Activated naive CD4-positive, alpha-beta T cell treated with anti-CD3 and anti-CD28 coated beads, Interleukin-2, amount 50 U/mL, for 16 hours (primary cell): ENCODE measurements at places on chromosomes 12 and 14.
A peak's percentile ranks its signal among the peaks of the same experiment; 100 is the strongest.

DNA sequence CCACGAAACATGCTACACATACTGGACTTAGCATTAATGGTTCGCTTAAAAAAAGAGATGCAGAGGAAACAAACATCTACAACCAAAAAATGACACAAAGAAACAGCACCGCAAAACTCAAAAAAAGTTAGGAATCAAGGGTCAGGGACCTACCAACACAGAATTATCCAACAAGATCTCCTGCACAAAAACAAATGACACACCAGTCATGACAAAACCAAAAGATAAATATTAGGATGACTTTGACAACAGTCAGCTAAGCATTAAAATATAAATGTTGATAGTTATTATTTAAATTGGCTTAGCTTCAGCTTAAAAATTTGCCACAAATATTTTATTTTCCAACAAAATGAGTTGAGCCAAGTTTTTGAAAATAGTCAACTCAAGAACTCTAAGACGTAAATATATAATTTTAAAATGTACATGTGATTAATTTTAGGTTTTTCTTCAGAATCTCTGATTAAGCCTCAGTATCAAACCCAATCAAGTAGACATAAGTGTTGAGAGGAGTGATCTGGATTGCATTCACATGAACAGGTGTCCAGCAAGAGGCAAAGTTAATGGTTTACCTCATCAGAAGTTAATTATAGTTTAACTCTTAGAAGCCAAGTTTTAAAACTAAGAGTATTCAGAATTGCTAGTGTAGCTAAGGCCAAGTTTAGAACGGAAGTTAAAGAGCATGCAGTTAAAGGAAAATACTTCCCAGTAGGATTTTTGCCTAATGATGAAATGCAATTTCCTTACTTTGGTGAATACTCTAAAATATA is 79.9 kb downstream of the HEATR5A start:
- DNase-seq, result no peak

DNA sequence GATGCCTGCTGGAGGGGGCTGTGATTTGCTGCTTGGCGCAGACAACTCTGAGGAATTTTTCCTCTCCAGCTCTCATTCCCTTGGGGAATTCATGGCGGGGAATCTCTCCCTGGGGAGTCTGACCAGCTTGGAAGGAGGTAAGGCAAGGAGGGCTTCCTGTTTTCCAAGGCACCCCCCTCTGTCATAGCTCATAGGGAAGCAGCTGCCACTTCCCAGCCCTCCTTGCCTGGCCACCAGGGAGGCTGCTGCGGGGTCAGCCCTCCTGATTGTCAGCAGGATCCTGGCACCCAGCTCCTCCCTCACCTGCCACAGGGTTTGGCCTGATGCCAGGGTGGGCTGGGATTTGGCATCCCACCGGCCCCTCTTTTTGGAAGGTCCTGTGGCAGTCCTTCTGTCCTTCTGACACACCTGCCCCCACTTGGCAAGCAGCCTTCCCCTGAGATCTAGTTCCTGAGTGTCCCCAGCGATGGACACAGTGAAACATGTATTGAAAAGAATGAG is 74.9 kb downstream of the TSPAN9 start:
- no peak for DNase-seq

DNA sequence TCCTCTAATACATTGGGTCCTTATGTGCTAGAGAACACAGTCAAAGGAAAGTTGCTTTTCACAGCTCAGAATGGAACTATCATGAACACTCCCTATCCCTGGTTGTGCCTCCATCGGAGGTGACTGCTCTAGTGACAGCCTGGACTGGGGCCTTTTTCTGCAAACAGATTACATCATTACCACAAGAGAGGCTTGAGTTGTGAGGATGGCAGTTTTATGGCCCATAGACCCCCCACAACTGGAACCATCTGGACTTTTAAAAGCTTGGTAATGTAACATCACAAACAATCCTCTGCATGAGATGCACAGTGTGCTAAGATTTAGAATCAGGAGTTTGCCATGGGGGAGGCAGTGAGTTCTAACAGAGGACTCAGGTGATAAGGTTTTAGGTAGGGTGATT is 46.6 kb upstream of the WSCD2 start:
- DNase-seq, result no peak

GRCh38 chr12:47316609-47317049 is 236.9 kb upstream of the AMIGO2 start:
- no peak for DNase-seq

- no peak for DNase-seq
Observed at GRCh38 chr12:94285943-94286582, 137.7 kb downstream of the PLXNC1 start.

DNA sequence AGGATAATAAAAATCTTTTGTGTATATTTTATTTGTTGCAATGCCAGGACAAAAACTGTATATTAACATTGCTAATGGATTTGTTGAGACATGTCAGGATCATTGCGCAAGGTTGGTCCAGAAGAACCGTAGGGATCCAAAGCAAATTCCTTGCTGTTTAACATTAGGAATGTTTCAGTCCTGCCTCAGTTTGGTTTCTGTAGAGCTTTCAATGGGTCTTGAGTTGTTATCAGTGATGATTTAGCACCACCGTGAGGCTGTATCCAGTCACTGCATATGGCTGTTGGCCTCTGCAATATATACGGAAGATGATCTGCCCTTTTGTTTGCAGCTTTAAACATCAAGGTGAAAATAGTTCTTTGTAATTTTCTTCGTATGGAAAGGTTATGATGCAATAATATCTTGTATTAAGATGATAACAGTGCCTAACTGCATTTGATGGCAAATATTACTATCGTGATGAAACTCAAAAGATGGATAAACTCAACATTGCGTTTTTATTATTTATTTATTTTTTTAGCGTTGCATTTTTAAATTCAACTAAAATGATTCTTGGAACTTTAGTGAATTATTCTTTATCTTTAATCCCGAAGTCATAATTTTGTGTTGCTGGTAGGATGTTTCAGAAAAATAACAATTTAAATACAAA is 231.2 kb downstream of the AKAP6 start:
- peak; percentile 12 for DNase-seq

- no peak for DNase-seq
Observed at GRCh38 chr12:124828264-124829007, 35.2 kb downstream of the SCARB1 start.

DNA sequence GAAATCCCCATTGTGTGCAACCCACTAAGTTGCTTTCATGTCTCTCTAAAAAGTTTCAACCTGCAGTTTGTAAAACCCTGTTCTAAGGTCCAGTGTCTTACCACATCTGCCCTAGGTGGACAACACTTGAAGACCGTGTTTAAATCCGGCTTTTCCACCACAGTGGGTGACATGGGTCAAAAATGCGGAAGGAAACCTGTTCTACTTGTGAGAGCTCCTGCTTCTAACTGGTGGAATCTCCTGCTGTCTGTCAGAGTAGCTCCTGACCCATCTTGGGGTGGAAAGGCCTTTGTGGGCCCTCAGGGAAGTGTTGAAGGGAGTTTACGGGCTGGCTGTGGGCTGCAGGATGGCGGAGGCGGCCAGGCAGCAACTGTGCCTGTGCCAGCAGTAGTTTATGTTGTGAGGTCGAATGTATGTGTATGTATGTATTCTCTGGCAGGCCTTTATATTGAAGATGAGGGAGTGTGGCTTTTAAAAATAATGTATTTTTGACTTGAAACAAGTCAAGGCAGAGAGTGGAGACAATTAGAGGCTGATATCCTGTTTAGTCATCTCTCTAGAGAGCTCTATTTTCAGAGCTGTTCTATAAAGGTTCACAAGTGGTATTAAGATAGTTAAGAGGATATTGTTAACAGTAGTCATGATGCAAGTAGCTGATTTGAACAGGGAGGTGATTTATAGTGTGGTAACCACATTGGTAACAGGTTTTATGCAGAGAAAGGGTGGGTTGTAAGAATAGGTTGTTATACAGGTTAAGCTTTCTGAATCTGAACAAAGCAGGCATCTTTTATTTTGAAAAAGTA is 67.0 kb downstream of the PRKCH start:
- DNase-seq, result peak; percentile 34

DNA sequence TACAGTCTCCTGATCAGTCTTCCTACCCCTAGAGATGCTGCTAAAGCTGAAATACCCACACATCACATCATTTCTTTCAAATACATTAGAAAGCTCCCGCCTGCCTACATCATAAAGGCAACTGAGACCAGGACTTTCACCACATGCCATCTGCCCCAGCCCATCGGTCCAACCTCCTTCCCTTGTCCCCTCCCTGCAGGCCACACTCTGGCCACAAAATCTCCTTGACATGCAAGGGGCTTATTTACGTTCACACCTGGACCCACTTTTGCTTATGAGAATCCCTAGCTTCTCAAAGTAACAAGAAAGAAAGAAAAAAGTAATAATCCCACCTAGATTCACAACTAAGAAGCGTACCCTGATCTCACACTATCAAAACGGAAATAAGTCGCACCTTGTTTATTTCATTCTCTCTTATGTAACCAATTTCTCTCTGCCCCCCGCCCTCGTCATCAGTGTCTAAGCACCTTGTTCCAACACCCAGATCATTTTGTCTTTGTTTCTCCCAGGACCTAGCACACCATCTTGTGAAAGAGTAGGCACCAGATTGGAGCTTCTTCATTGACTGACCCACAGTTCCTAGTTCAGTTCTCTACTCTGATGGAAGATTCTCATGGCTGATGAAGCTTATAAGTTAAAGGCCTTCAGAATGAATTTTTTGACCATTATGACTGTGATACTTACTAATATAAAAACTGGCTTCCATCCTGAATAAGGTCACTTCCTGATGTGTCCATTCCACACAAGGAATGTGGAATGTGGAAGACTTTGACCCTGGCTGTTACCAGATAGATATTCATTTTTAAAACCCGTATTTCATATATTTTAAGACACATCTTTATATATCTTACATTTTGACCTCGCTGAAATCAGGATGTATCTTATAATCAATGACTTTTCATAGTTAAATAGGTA is 7.7 kb downstream of the WSB2 start:
- no peak for DNase-seq

- no peak for DNase-seq
Observed at GRCh38 chr14:77339407-77339806, 18.6 kb downstream of the GSTZ1 start.

DNA sequence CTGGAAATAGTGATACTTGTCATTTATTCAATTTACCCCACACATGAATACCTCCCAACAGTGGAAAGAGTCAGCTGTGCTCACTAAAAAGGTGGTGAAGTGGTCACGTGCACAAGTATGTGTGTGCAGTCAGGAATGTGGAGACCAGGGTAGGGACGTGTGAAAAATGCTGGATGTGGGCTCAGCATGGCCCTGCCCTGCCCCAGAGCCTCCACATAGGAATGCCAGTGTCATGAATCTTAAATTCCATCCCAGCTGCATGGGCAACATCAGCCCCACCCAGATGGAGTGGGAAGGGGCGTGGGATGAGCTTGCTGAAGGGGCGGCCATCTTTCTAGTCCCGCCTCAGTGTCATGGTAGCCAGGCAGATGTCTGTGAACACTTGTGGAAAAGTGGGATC is 87.7 kb downstream of the C12orf75 start:
- DNase-seq, result no peak

GRCh38 chr12:129486931-129487330 is 416.9 kb downstream of the TMEM132D start:
- DNase-seq, result no peak

DNA sequence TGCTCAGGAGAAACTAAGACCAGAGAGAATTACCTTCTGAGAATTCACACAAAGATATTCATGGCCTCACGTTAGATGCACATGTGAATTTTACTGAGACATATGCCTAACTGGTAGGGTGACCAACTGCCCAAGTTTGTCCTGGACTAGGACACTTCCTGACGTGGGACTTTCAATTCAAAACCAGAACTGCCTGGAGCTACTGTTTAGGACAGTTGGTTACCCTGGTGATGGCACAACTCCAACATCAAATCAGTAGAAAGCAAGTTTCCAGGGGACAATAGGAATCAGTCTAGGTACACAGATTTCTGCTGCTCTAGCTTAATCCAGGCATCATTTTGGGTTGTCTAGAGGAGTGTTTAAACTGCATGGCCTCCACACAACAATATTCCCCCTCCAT is 178.7 kb downstream of the GXYLT1 start:
- no peak for DNase-seq

DNA sequence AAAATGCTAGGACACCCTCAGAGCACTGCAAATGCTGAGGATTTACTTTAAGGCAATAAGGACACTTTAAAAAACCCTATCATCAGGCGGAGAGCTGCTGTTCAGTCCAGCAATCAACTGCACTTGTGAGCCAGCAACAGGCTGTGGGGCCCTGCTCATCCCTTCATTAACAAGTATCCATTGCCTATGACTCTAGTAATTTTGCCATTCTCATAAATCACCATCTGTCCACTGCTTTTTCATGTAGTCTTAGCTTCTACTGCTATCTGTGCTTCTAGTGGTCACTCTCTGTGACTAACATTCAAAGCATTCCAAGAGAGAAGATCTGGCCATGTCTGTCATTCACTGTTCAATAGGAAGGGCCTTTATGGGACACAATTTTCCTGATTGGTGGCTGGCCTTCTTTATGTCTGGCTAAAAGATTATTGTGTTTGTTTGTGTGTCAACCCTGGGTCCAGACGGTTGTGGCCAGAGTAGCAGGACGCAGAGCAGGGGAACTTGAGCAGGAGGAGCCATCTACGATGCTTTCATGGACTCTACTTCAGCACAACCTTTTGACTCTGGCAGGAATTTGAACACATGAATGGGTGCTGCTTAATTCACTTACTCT is 3.6 kb upstream of the KRAS start:
- no peak for DNase-seq

DNA sequence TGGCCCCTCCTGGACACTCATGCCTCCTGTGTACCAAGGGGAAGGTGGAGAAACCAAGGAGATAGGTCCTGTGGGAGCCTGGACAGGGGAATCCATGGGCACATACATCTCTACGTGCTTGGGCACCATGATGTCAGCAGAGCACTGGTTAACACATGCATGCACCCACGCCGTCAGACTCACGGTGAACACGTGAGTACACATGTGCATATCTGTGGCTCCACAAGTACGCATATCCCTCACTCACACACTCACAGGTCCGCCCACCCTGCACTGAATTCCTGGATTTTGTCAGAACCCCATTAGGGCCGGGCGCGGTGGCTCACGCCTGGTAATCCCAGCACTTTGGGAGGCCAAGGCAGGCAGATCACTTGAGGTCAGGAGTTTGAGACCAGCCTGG is 29.1 kb upstream of the COX6A1 start:
- no peak for DNase-seq

DNA sequence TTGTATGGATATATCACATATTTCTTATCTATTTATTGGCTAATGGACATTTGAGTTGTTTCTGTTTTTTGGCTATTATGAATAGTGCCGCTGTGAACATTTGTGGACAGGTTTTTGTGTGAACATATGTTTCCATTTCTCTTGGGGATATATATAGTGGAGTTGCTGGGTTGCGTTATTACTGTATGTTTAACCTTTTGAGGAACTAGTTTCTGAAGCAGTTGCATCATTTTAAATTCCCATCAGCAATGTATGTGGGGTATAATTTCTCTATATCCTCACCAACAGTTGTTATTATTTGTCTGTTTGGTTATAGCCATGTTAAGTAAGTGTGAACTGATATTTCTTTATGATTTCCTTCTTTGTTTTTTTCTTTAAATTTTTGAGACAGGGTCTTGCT is 10.7 kb downstream of the TCTN2 start:
- DNase-seq, result no peak

DNA sequence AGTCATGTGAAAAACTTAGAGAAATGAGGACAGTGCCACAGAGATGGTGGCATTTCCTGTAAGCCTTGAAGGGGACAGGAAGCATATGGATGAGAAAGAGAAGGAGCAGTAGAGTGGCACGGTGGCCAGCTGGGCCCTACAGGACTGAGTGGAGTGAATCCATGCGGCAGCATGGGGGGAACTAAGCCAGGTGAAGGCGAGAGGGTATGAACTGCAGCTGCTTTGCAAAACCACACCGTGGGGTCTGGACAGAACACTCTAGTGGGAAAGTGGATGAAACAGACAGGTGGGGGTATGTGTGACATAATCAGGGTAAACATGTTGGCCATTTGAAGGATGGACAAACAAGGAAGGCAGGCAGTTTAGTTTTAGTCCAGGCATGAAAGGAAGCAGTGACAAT is 10.4 kb upstream of the SYCP3 start:
- DNase-seq, result no peak
